ENCODE measurements at places on chromosomes 2 and 18.

GRCh38 chr2:64780041-64780440, 126.3 kb upstream of the SERTAD2 start:
- no peak for DNase-seq

- no peak for DNase-seq
Observed at GRCh38 chr2:95669441-95669991, 77.7 kb downstream of the TRIM43 start.

DNA sequence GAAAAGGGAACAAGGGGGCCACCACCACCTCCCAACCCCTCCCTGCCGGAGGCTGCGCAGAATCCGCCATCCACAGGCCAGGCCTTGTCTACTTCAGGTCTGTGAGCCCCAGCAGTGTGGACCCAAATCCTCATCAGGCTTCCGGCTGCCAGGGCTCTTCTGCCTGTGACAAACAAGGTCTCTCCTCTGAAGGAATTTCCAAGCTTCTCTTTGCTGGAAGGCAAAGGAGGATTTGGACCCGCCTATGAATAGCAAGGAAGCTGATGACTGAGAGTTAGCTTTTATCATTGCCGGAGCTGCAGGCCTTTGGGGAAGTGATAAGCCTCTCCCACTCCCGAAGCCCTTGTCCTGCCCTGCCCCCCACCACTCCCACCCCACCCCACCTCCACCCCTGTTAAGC, 93.7 kb upstream of the SH3BP4 start:
- DNase-seq: peak; percentile 54

DNA sequence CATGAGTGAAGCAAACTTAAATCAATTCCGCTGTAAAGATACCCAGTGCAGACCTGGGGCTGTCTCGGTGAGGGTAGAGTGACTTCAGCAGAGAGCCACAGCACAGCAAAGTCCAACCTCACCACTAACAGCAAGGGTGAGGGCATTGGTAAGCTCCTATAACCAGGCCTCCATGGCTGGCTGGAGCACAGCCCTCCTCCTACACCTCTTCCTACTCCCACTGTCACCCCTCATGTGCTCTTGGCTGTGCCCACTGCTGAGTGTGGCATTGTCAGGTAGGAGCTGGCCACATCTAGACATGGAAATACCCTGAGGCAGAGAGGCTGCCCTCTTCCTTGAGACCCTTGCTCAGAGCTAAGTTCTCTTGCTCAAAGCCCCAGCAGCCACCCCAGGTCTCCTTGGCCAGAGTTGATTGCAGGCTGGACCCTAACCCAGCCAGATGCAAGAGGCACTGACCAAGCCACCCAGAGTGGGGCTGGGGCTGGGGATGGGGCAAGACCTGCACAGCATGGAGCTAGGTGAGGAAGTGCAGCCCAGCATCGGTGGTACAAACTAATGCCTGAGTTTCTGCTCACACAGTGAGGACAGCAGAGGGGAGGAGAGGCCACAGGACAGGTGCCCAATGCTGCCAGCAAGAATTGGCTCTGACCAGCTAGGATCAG, 77.6 kb upstream of the RAB6C start:
- no peak for DNase-seq

DNA sequence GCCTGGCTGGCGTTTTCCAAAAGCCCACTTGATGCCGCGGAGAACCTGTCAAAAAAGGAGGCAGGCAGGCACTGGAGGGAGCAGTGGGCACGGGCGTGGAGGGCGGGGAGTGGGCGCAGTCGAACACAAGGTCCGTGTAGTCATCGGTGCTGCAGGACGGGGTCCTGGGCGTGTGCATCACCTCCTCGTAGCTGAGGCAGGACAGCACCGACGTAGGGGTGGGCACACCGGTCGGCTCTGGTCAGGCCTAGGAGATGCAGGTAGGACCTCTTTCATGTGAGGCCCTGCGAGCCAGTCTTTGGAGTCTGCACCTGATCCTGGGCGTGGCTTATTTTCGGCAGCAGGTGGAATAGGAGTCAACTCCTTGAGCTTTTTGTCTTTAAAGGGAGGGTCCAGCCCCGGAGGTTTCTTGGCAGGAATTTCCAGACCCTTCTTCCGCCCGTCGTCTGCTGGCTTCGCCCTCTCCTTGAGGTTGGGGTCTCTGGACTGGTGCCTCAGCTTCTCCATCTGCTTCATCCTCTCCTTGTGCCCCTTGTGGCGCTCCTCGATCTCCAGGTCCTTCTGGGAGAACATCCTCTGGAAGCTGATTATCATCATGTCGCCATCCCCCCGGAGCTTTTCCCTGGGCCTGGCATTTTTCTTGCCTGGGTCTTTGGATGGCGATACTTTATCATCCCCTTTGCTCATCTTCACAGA, 892.5 kb upstream of the LRRTM1 start:
- no peak for DNase-seq
